ENCODE measurements at places on chromosomes 12 and 14.

- ATAC-seq: no peak
Observed at GRCh38 chr14:97177016-97177415, 379.8 kb downstream of the VRK1 start.

DNA sequence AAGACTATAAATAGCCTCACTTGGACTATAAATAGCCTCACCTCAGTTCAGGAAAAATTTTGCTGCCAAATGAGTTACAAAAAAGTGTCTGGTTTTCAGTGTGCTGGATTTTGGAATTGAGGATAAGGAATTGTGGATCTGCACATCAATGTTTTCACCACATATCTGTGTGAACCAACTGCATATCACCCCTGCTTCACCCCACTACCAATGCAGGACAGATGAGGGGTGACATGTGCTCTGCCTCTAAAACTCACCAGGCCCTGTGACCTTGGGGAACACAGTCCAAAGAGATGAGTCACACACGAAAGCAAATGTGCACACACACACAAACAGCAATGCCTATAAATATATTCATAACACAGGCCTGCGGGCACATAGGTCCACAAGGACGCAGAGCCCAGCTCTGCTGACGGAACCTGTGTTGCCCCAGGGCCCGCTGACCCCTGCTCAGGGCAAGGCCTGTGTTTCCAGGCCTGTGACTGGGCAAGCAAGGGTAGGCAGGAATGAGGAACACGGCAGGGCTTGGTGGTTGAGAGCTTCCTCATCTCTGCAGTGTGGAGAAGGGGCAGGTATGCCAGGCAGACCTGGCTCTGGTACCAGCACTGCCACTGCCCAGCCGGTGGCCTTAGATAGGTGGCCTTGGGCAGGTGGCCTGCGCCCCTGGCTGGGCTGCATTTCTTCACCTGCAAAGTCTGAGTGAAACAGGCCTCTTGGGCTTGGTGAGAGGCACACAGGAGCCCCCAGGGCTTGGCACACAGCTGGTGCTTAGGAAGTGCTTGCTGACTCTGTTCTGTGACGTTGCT is 82.4 kb downstream of the ARL6IP4 start:
- peak; percentile 23 for ATAC-seq

DNA sequence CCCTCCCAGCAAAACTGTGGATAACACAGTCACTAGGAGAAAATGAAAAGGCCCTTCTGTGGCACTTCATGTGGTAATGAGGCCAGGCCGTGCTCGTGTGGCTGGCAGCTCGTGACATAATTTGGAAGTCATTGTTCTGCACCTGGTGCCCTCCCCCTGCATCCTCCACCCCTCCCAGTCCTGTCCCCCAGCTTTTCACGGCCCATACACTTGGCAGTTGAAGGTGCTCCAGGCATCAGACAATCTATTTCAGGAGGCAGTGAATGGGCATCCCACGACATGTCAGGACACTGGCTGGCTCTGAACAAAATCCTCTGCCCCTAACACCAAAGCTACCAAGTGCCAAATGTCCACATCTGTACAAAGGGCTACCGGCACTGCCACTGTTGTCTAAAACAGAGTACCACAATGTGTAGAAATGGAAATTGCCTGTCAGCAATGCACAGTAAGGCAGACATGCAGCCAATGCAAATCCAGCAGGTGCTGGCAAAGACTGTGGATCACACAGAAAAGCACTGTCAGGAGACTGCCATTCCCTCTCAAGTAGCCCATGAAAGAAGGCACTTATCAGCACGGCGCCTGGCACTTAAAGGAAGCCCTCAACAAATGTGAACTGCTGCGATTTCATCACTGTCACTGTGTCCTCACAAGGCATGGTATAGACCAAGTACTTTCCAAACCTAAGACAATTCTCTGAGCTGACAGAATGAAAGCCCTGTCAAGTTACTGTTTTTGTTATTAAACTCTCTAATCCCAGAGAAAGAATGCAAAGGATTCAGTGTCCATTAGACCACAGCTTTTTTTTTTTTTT is 39.1 kb downstream of the CORO1C start:
- ATAC-seq: peak; percentile 13

GRCh38 chr12:51852404-51853137 is 4.1 kb upstream of the FIGNL2 start:
- no peak for ATAC-seq

DNA sequence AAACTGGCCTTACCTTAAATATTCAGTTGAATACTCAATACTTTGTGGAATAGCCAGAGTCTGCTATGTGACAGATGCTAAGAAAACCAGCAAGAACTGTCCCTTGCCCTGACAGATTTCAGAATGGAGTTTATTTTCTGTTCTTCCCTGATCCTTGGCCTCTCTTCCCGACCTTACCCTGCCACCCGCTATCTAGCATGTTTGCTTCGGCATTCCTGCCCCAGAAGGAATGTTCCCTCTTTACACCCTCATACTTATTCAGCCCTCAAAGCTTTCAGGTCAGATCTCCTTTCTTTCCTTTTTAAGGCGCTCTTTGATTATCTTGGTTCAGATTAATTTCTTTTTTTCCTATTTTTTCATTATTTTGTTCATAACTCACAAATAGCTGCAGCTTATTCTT is 21.8 kb downstream of the SUSD6 start:
- no peak for ATAC-seq

DNA sequence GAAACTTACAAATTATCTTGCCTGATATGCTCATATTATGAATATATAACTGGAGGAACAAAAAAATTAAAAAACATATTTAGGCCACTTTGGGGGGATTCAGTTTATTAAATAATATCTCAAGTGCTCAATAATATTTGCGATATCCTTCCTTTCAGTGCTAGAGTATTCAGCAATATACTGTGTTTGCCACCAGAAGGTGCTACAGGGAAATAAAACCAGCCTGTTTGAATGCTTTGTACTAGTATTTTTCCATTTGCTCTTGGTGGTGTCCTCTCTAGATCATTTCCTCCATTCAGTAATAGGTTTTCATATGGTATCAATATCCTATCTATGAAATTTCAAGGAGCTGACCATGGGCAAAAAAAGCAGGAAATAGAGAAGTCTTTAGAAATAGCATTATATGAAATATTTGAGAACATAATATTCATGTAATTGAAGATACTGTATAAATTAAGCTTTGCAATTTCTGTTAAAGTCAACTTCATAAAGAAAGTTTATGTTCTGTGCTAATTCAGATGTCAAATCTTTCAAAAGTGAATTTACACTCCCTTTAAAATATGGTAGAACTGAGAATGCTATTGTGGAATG is 106.2 kb upstream of the NAV3 start:
- ATAC-seq: no peak

- ATAC-seq: no peak
Observed at GRCh38 chr14:76262641-76263040, 110.9 kb downstream of the GPATCH2L start.

DNA sequence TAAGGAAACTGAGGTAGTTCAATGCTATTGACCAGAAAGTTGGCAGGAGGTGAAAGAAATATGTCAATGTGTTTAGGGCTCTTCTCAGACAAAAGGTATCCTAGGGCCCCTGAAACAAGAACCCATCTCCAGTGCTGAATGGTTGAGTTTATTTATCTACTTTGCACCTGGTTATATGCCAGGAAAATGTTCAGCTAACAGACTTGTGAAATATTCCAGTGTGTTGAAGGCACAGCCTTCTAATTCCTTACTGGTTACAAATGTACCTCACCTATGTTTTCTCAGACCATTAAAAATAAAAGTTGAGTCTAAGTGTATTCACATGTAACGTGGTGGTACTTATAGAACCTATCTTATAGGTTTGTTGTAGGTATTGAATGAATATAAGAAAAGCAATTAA is 511.7 kb upstream of the SEL1L start:
- no peak for ATAC-seq

- no peak for ATAC-seq
Observed at GRCh38 chr14:24713404-24713803, 79.4 kb upstream of the GZMB start.

DNA sequence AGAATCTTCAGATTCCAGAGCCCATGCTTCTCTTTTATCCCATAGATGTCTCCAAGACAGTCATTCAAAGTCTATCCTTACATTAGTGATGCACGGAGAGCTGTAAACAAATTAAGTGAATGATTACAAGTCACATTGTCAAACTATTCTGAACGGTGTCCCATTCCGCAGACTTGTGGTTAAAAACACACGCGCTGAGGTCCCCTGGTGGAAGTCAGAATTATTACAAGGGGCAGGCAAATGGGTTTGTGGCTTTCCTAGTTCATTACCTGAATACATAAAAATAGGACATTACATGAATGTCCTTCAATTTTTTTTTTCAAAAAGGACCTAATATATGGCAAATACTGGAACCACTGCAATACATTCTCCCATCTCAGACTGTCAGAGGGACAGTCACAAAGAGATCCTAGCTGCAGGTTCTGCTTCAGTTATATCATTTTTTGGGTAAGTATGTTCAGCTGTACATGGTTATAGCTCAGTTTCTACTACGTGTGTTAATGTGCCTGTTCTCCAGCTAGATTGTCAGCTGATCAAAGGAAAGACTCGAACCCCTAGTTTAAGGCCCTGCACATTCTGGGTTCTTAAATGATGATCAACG is 53.1 kb upstream of the STON2 start:
- ATAC-seq: peak; percentile 66
